T-helper 2 cell (primary cell): ENCODE measurements at places on chromosomes 5 and 9.

- no peak for DNase-seq
Measured at GRCh38 chr5:139118804-139119203, 79.4 kb downstream of the SIL1 start.

- DNase-seq, result no peak
Measured at GRCh38 chr5:139138809-139139208, 59.4 kb downstream of the SIL1 start.

GRCh38 chr5:142445266-142445665 lies 120.4 kb upstream of the SPRY4 start:
- no peak for DNase-seq

DNA sequence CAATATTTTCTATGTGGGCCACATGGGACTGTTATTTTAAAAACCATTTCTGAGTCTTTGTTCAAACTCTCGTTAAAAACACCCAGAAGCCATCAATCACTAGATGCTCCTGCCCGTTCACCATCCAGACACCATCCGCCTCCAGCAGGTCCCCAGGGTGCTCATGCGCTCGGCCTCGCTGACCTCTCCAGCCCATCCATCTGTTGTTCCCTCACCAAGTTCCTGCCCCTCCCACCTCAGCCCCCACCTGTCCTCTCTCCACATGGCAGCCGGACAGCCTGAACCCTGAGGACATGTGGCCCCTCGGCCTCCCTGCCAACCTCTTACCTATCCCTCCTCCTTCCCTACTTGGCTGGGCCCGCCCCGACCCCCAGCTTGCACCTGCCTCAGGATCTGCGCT lies 31.6 kb downstream of the NSUN2 start:
- no peak for DNase-seq

- no peak for DNase-seq
Measured at GRCh38 chr5:169631360-169631759, 5.7 kb upstream of the DOCK2 start.

DNA sequence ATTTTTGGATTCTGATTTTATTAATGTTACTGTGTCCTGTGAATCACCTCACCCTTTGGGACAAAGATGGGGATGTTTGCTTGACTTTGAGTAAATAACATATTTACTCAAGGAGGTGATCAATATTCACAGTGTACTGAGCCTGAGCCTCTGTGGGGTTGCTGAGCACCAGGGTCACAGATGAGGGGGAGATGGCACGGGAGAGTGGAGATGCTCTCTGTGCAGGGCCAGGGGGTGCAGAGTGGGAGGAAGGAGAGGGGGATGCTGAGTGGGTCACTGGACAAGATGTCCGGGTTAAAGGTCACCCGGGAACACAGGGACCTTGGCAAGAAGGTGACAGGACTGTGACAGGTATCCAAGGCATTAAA lies 4.0 kb downstream of the SQSTM1 start:
- DNase-seq, result no peak

DNA sequence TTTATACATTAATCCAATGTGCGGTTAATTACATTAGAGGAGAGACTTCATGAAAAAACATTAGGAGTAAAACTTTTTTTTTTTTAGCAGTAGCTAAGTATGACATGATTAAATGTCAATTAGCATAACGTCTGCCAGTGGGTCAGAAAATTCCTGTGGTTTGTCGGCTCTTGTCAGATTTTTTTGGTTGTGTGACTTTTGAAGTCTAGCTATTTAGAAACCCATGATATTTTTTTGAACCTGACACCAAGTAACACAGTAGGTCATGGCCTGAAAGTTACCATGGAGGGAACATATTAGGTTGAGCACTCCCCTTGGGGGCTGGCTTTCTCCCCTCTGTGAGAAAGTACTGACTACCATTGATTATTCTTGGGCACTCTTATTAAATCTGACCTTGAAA lies 84.8 kb upstream of the ALDH1A1 start:
- no peak for DNase-seq

DNA sequence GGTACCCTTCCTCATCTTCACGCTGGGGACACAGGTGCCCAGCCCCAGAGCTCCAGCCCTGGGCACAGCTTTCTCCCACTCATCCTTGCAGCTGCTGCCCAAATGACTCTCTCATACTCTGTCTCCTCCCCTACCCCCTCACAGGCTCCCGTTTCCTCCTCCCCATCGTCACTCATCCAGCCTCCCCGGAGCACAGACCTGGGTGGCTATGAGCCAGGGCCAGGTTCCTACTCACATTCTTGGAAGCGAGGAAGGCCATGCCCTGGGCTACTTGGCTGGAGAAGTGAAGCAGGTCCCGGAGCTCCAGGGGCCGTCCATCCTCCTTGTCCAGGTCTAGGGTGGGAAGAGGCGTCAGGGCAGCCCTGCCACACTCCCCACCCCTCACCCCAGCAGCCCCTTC lies 29.3 kb downstream of the CSF1R start:
- DNase-seq, result no peak

- no peak for DNase-seq
Measured at GRCh38 chr5:38167562-38167996, 90.8 kb upstream of the EGFLAM start.

DNA sequence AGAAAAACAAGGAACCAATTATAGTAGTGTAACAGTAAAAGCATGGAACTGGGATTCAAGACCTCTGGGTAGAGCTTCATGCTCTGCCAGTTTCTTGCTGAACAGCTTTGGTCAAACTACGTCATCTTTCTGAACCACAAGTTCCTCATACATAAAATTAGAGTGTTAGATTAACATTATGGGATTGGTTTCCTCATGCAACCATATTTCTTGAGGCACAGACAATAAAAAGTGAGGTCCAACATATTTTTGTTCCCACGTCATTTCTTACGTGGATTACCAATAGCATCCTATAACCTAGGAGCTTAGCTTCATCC lies 354.8 kb downstream of the TMEM232 start:
- DNase-seq, result no peak

DNA sequence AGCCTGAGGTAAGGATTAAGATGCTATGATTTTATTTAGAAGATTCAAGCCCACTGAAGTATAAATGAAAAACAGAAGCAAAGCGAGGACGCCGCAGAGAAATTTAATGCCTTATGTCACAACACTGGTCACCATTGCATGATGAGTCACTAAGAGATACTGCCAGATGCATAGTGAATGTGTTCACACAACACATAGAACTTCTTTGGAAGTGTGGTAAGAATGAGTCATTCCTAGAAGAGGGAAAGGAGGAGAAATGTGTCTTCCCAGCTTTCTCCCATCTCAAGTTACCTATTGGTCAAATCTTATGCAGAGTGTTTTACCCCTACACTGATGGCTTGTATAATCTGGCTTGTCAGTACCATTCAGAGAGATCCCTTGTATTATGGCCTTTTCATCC lies 465.3 kb upstream of the ARRDC3 start:
- DNase-seq, result no peak

GRCh38 chr5:143395638-143396352 lies 7.7 kb downstream of the NR3C1 start:
- no peak for DNase-seq

DNA sequence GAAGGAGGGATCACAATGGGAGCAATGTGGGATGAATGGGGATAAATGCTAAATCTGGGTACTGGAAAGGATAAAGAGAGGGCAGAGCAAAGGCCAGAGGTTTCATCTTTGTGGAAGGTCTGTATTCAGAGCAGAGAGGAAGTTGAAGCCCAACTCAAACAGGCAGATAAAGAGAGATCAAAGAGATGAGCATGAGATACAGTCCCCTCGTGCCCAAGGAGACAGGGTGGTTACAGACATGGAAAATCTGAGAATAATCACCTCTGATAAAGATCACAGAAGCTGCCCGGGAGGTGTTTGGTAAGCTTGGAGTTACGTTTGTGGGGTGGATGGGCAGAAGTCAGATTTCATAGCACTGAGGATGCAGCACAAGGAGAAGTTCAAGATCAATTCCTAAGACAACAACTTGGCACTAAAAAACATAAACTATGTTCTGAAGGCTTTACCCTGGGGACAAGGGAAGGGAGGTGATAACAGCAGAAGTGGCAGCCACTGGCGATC lies 459 bp upstream of the ERAP2 start:
- no peak for DNase-seq

GRCh38 chr5:126004636-126005035 lies 418.6 kb upstream of the GRAMD2B start:
- no peak for DNase-seq

DNA sequence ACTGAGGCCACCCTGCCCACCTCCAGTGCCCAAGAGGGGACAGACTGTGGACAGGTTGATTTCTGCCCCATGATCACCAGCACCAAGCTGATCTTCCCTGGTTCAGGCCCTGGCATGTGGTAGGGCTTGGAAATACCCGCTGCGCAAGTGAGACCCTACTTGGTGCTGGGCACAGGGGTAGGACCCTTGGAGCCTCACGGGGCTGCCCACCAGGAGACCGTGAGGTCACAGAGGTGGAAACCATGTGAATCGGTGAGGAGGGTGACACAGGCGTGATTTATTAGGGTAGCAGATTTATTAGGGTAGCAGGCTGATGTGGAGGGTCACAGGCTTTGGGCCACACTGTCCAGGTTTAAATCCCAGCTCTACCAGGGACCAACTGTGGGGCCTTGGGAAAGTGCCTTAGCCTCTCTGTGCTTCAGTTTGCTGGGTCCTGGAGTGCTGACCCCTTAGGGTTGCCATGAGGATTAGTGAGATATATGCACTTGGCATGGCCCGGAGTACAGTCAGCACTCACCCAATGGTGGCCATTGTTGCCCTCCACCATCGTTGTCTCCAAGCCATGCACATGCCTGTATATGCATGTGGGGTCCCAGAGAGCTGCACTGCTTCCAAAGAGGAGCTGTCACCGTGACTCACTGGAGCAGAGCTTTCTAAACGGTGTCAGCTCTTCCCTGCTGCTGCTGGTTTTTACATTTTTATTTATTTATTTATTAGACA lies 20.9 kb upstream of the DUSP1 start:
- no peak for DNase-seq

GRCh38 chr9:83425240-83425639 lies 113.0 kb downstream of the FRMD3 start:
- DNase-seq, result no peak

- no peak for DNase-seq
Measured at GRCh38 chr5:14112998-14113652, 30.0 kb upstream of the TRIO start.

DNA sequence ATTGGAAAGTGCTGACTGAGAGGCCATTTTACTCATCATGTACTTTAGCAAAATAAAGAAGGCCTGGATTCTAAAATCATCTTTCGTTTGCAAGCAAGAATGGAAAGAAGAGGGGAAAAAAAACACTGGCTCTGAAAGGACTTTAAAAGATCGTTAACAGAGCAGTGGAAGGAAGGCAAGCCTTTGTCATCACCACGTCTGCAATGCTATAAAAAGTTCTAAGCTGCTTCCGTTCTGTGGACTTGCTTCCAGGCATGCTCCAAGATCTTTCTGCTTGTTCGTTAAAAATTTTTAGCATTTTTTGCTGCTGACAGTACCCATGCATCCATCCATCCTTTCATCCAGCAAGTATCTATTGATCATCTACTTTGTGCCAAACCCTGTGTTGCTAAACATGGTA lies 226.5 kb downstream of the GABBR2 start:
- no peak for DNase-seq

- no peak for DNase-seq
Measured at GRCh38 chr5:78300464-78301045, 6.1 kb upstream of the AP3B1 start.

DNA sequence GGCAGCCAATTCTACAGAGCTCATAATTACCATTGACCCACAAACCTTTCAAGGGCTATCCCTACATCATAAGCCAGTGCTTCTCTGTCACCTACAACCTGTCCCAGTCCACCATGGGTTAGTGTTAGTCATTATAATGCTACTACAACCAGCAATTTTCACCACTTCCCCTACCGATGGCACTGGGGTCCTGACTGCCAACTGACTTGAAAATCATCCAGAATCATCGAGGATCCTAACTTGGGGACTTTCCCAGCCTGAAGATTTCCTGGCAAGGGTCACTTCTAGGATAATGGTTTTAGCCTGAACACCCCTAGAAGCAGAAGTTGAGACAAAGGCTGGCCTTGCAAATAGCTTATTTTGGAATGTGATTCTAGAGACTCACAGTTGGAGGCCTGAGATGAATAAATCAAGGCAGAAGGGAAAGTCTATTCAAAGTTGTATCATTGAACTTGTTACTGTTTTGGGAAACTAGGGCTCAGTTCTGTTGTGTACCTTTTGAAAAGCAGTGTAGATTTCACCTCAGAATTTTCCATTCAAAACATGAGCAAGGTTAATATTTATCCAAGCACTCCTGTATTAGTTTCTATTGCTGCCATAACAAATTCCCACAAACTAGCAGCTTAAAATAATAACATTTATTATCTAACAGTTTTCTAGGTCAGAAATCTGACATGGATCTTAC lies 633.0 kb downstream of the LRRC70 start:
- no peak for DNase-seq

GRCh38 chr9:4832786-4833579 lies 40.2 kb downstream of the RCL1 start:
- no peak for DNase-seq

DNA sequence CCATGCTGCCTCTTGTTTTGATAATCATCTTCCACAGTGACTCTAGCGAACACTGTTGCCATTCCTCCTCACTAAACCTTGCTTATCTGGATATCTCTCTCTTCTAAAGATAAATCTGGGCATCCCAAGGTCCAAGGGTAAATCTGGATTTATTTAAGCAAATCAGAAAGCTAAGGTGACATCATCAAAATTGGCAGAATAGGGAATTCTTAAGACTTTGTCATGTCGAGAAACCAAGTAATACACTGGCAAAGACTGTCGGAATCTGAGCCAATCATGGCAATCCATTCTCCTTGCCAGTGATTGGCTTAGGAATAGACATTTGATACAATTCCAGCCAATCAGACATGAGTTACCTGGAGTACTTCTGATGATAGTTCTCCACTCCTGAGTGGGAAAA lies 362.7 kb upstream of the PTGER4 start:
- DNase-seq, result no peak

DNA sequence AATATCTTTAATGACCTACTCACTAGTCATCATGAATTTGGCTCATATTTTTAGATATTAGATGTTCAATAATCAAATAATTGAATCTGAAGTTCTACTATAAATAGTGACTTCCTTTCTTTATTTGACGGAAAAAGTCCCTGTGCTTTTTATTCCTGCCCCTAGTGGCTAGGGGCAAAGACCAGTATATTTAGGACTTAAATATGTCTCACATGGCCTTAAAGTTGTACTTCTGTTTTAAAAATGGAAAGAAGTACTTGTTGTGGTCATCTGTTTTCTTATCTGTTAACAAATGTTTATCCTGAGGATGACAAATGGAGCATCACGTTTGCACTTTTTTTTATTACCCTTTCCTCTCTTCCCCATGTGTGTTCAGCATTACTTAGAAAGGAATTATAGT lies 89.2 kb upstream of the GRHPR start:
- no peak for DNase-seq

- no peak for DNase-seq
Measured at GRCh38 chr9:130694205-130694604, 625 bp downstream of the EXOSC2 start.

DNA sequence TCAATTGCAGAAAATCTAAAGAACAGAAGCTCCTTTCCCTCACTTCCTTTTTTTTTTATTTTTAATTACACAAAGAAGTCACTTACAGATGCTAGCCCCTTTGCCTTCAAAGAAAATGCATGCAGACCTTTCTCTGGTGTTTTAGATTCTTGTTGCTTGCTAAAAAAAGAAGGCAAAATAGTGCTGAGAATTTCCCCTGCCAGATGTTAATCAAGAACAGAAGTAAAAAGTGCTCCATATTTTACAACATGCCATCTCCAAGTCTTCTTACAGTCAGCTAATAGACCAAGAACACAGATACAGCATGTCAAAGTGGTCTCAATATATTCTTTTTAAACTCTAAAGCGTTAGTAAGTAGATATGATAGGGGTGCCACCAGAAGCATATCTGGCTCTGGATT lies 142.8 kb upstream of the RGMB start:
- no peak for DNase-seq
